Hematopoietic multipotent progenitor cell treated with erythropoietin and hydrocortisone succinate and interleukin-3 and kit ligand, for 6 days (in vitro differentiated cells): ENCODE measurements at places on chromosomes 7 and 10.

GRCh38 chr10:131089861-131090260 lies 221.7 kb downstream of the TCERG1L start:
- no peak for DNase-seq

GRCh38 chr10:129156406-129156805 lies 310.6 kb upstream of the MGMT start:
- DNase-seq: no peak

DNA sequence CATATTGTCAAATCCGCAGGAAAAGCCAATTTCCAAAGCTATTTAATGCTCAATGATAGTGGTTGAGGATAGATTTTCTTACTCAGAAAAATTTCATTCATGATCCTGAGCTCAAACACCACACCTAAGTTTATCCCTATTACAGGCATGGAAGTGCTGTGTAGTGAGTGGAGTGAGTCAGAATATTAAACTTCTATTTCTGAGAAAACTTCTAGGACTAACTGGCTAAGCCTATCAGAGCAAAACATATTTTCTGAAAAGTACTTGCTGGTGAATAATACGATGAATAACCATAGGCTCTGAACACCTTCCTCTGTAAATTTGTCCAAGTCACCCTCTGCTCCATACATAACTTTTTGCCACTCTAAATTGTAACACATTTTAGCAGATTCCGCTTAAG lies 221.5 kb downstream of the SUGCT start:
- no peak for DNase-seq

GRCh38 chr10:14820775-14821154 lies 17.1 kb downstream of the CDNF start:
- DNase-seq: no peak

DNA sequence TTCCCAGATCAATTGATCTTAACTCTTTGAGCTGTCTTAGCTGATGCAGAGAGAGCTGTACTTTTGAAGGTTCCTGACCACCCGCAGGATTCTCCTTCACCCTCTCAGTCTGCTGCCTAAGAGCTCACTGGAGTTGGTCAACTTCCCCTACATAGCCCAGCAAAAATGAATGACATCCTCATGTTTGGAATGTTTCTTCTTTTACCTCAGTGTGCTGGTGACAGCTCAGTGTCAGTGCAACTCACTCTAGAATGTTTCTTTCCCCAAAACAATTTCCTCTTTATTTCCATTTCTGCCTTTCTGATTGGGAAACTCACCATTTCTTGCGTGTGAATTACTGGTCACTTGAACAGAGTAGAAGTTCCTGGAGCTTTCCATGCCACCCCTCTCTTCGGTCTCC lies 48.7 kb downstream of the LSMEM1 start:
- no peak for DNase-seq

DNA sequence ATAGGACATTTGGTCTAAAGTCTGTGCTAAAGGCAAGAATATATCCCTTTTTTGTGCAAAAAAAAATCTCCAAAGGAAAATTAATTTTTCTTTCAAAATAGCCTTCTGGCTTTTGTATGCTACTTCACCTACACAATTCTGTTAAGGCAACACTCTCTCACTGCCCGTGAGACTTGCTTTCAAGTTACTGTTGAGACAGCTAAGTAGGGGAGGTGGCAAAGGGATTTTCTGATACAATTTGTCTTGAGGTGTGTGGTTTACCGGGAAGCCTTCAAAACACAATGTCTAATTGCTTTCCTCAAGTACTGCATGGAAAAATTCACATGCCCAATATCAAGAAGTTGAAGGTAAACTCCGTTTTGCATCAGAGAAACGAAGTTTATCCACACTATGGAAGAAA lies 50.8 kb upstream of the RSU1 start:
- DNase-seq: no peak

DNA sequence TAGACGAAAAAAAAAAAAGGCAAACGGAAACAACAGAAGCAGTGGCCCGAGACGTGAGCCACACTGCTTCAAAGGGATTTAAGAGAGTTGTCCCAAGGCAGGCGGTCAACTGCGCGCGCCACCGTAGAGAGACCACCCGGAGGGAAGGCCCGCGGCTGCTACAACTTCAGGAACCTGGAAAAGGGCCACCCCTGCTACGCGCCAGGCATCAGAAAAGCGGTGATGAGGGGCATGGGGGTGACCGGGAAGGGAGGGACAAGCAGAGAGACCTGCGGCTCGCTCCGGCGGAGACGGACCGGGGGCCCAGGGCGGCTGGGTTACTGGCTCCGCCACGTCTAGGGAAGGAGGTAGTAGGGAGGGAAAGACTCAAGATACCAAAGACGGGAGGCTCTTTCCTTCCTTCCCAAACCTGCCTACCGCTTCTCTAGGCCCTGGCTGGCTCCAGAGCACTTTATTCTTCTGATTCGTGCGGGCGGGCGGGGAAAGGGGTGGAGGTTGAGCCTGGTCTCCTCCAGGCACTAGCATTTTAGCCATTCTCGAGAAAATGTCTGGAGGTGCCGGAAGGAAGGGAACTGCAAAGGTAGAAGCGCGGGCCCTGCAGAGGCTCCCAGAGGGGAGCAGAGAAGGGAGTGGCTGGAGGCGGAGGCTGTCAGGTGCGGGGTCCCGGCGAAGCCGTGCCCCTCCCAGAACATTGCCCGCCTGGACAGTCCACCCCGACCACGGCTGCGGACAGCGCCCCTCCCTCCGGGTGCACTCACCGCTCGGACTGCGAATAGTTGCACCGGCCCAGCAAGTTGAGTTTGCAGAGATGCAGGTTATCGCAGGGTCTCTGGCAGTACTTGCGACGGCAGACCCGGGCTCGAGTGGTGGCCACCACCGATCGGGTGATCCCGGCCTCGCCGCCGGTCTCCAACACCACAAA lies 993 bp downstream of the ZC3HAV1 start:
- peak; percentile 49 for DNase-seq

GRCh38 chr10:99444383-99445045 lies 14.1 kb upstream of the GOT1 start:
- DNase-seq: no peak

DNA sequence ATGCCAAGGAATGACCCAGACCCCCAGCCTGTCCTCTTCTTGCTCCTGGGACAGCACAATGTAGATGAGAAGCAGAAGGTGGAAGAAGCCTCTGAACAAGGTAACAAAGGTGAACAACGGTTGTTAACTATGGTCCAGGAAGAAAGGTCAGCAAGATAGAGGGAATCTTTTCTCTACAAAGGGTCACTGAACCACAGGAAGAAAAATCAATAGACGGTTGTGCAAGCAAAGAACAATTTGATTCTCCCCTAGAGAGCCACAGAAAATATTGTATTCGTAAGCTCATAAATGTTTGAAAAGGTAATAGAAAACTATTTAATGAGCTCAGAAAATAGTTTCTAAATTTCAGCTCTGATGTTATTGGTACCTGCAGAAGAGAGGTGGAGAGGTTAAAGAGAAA lies 111.3 kb downstream of the ST8SIA6 start:
- DNase-seq: no peak
